ENCODE measurements at places on chromosomes 4 and X. TPM values are rescaled to one million over a fixed set of nuclear protein-coding genes. Genes with fewer than 3 reads are reported as not detected.

The FAT1 gene
- total RNA-seq, result 215 TPM

- DNase-seq, result no peak
These were observed 104.6 kb upstream of the MXRA5 start for GRCh38 chrX:3450881-3451570.

DNA sequence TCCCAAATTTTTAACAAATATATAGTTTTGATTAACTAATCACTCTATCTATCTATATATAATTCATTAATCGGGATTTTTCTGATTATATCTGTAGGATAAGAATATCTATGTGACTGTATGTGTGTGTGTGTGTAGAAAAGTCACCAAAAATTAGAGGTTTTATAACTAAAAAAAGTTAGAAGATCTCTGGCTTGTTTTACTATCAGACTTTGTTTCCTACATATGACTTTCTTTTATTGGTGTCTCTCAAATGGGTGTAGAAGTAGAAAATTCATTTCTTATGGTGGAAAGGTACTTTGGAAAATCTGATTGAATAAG is 26.7 kb upstream of the TMPRSS11D start:
- DNase-seq, result no peak

The EVC2 gene
- 9.8 TPM for total RNA-seq

The CXXC4 gene
- 5.1 TPM for total RNA-seq

The ZNF718 gene
- 34.3 TPM for total RNA-seq

DNA sequence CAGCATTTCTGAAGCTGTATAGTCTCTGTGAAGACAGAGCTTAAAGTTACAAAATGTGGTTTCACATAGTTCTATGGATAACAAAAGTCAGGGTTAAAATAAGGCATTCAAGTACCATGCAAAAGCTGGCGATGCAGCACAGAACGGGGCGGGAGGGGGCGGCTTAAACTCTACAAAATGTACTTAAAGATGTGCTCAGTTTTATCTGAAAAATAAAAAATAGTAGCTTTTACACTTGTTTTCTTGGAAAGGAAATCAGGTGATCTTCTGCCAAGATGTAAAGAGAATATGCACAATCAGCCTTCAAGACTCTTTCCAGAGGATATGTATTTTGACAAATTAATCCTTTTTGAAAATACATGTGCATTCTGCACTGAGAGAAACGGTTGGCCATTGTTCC is 301.7 kb upstream of the EMCN start:
- no peak for DNase-seq

DNA sequence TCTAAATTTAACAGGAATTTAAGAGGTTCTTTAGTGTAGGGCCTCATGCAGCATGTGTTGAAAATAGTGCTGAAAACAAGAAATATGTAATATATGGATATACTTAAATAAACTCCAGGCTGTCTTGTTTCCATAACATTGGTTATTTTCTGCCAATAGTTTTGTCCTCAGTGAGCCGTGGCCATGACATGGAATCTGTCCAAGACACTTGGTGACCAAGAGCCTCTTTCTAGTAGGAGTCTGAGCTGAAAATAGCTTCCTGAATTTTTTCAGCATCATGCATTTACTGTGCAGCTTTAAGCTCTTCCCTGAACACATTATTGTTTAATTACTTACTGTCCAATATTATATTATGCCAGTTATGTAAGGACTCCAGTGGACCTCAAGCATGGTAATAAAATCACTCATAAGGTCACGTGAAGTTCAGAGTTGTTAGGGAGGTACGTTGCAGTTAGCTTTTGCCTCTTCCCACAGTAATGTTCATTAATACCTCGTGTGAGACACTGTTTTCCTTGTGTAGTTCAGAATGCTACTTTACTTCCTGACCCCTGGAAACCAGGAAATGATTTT is 488.2 kb downstream of the GRID2 start:
- DNase-seq, result no peak

- no peak for DNase-seq
These were observed 692.3 kb upstream of the HS3ST1 start for GRCh38 chr4:12120968-12121367.

DNA sequence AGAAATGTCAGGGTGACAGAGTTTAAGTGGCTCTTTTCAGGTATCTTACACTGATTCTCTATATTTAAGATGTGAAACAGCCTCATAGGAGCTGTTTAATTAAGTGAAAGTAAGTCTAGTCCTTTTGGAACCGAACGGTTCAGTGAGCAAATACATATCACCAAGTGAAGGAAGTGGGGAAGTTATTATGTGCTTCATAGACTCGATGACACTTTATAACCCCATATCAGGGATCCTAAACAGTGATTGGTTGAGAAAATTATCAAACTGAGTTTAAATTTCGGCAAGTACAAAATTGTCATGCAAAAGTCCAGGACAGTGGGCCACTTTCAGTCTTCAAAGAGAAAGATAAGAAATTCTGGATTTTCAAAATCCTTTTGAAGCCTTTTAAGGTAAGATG is at the start of gene DSPP:
DSPP (plus strand) TSS at position 301 of the 400 bp plus-strand sequence. CDS start 2,380 bp downstream, outside the sequence.
- no peak for DNase-seq

Data from urinary bladder (tissue), 4 donors.